ENCODE measurements at places on chromosomes 1 and 21.

DNA sequence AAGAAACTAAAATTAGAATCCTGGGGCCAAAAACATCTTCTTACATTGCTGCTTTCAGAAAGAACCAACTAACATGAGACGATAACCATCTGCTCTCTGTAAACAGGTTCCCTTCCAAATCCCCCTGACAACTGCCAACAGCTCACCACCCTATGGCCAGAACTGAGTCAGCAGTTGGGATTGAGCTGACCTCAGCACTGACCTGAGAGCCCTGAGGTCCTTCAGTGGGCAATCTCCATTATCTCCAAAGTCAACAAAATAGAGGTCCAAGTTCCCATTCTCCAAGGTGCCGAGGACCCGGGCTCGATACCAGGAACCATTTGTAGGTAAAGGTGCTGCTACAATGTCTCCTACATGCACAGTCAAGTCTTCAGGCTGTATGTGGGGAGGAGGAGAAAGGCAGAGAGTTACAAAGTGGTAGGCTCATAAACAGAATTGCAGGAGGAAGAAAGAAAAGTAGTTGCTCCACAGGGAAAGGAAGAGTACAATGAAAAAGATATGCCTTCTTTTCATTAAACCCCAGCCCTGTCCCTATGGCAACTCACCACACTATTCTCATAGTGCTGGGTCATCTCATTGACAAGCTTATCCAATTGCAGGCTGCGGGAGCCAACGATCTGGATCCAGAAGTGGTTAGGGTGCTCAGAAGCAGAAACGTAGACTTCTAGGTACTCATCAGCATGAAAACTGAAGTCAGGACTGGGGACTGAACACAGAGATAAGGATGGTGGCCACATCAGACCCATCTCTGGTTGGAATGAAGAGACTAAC lies 12.8 kb upstream of the MRPL9 start:
- no peak for DNase-seq

DNA sequence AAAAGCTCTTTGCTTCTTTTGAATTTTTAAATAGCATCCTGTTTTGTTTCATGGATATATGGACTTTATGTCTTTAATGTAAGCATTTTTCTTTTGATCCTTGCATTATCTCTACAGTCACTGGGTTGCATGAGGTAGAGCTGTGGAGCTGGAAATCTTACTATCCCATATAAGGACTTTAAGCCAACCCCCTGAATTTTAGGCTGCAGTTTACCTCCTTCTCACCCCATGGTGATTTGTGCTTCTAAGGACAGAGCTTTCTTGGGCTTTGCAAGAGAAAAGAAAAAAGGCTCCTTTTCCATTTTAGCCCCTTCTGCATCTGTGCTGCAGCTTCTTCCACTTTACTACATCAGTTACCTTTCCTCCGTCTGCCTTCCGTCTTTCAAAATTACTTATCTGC lies 373.8 kb downstream of the HHAT start:
- no peak for DNase-seq

- DNase-seq, result no peak
Observed at GRCh38 chr1:182268669-182269068, 122.9 kb downstream of the GLUL start.

DNA sequence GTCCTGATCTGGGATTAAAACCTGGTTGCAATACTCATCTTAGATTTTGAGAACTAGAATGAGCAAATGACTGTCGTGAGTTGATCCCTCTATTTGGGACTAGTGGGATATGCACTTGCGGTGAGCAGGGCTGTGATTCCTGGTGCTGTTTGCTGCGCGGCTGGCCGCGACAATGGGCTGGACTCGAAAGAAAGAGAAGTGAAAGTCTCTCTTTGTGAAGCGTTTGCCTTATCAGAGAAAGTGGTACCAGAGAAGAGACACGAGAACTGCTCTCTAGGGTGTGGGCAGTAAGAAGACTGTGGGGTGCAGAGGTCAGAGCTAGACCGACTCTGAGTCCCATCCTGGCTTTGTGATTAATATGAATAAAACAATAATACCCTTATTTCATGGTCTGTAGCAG lies 8.6 kb downstream of the ST6GALNAC3 start:
- no peak for DNase-seq

GRCh38 chr1:204994086-204994862 lies 48.7 kb upstream of the CNTN2 start:
- no peak for DNase-seq

DNA sequence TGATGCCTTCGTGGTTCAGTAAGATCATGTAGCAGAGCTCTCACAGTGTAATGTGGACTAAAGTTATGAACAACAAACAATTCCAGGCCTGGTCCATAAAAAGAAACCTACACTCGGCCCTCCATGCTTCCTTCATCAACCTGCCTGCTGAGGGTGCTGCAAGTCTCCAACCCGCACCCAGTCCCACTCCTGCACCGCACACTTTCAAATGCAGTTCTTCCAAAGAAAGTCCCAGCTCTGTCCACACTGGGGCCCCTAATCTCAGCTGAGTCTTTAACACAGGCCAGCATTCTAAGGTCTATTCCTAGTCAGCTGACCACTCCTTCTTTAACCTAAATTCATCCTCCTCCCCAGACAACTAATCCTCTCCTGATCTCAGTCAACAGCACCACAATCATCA lies 71.5 kb upstream of the NR5A2 start:
- no peak for DNase-seq

- no peak for DNase-seq
Observed at GRCh38 chr1:10051656-10052055, 18.9 kb downstream of the UBE4B start.

DNA sequence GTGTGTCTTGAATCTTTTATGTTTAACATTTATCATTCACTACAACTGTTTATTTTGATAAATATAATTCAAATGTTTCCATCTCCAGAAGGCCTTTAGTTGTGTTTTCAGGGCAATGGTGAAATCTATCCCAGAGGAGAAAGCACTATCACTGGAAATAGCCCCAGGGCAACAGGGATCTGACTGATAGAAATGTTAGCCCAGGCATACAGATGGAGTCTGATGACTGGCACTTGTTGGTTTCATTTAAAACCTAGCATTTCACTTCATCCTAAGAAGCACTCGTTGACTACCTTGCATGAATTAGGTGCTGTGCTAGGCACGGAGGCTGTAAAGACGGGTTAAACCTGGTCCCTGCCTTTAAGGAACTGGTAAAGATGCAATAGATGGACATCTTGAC lies 103.1 kb downstream of the C1orf21 start:
- no peak for DNase-seq

GRCh38 chr21:24289539-24289938 lies 1317.7 kb downstream of the MRPL39 start:
- no peak for DNase-seq

- DNase-seq, result peak; percentile 44
Observed at GRCh38 chr1:201703621-201704438, 125.1 kb upstream of the IPO9 start.

GRCh38 chr21:44872323-44872648 lies 1.2 kb downstream of the PTTG1IP start:
- DNase-seq, result no peak

DNA sequence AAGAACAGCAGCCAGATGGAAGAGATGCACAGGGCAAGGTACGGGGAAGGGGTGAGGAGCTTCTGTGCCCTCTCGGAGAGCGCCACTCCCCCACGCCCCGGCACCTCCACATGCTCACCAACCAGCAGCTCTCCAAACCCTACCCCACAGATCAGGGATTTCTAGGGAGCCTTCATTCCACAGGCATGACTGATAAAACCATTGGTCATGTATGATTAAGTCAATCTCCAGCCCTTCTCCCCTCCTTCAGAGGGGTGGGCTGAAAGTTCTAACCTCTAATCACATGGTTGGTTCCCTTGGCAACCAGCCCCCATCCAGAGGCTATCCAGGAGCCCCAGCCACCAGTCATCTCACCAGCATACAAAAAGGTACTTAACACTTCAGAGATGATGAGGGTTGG lies 144.7 kb downstream of the TGFBR3 start:
- DNase-seq, result no peak

GRCh38 chr1:66984491-66984890 lies 59.7 kb downstream of the MIER1 start:
- no peak for DNase-seq

DNA sequence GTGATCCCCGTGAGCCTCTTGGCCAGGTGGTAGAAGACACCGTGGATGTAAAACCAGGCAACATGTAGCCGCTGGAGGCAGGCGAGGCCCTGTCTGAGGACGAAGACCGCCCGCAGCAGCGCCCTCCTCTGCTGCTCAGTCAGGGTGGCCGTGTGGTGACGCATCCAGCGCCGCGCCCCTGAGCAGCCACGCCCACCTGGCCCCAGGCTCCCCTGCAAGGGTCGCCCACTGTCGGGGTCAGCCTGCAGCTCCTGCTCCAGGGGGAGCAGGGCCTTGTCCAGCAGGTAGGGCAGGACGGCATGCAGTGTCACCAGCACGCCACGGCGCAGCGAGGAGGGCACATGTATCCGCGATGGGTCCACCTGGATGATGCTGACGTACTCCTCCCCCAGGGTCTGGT lies 3.9 kb downstream of the PEX10 start:
- no peak for DNase-seq

DNA sequence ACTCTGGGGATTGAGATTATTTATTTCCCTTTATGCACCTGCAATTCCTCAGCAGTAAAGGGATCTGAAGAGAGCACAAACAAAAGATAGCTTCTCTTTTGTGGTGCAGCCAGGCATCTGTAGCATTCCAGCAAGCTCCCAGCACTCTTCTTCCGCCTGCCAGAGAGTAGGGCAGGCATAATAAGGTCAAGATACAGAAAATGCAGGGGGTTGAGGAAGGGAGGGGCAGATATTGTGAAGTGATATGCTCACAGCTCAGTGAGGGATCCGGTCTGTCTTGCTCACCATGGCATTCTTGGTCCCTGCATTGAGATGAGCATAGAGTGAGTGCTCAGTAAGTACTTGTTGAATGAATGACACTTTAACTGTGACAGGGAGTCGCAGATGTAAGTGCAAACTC lies 23.9 kb downstream of the FASLG start:
- no peak for DNase-seq

DNA sequence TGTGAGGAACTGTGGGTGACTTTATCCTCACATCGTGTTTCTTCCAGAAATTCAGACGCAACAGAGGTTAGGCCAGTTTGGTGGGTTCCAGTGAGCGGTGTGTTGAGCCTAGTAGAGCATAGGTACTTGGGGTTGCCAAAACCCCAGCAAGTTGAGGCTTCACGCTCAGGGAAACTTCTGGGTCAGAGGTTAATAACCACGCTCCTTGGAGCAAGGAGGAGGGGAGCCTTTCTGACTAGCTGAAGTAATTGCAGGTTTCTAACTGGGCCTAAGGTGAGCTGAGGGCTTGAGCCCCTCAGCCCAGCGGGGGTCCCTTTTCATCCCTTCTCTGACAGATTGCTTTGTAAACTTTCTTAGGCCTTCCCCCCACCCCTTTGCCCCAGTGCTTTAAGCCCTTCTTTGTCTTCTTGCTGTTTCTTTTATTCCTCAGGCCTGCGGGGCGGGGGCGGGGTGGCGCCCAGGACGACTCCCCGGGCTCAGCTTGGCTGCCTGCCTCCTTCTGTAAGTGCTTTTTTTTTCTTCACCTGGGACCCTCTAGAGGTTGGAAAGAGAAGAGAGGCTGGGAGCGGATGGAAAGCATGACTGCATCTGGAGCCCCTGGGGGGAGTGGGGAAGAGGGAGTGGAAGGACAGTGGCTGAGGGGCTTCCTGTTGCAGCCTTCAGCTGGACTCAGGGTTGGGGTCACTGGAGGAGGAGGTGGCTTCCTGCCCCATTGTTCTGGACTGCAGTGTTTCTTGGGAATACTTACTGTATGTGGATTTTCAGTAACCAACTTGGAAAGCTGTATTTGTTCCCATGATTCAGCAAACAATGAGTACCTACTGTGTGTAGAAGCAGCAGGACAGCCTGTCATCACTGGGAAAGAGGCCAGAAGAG lies 1.3 kb upstream of the ZNF436 start:
- no peak for DNase-seq

DNA sequence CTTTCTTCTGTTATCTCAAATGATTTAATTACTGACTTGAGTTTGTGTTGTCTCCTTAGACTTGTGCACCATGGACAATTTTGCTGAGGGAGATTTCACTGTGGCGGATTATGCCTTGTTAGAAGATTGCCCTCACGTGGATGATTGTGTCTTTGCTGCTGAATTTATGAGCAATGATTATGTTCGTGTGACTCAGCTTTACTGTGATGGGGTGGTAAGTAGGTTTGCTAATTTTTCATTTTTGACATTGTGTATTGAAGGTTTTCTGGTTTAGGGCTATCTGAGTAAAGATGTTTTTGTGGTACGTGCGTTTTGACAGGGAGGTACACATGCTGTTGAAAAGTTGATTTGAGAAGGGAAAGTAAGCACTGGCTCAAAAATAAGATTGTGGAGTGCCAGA lies 14.1 kb downstream of the TTC3 start:
- DNase-seq, result no peak

- DNase-seq, result no peak
Observed at GRCh38 chr1:245198748-245199516, 44.1 kb downstream of the KIF26B start.

DNA sequence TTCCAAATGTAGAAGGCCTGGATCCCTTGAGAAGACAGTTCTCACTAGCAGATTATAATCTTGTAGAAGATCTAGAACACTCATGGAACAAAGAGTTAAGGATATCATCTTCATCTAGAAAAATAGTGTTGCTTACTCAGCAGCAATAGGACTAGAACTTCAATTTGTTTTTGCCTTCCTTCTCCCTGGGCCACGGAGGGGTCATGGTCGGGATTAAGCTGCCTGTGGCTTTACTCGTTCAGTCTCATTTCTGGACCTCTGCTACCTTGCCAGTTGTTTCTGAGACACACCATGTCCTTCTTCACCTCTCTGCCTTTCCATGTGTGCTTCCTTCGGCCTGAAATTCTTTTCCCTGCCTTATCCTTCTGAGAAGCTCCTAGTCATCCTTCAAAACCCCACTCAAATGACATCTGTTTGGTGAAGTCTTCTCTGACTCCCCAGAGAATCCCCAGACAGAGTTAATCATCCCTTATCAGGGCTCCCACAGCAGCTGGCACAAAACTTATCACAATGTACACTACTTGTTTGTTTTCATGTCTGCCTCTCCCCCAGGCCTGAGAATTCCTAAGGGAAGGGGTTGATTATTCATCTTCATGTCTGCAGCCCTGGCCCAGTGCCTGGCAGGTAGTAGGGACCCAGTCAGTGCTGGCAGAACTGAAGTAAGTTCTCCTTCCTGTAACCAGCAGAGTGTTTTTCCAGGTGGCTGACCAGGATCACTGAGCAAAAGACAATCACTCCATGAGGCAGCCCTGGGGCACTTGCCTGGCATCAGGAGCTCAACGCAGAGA lies 15.5 kb upstream of the SNX27 start:
- no peak for DNase-seq

GRCh38 chr1:29555043-29555620 lies 318.8 kb downstream of the PTPRU start:
- no peak for DNase-seq

- DNase-seq, result no peak
Observed at GRCh38 chr1:82197606-82198005, 396.9 kb downstream of the ADGRL2 start.

Data from activated CD8-positive, alpha-beta memory T cell treated with anti-CD3 and anti-CD28 coated beads for 48 hours (primary cell).